NCI-H2081 (cell line): ENCODE measurements at places on chromosomes 1 and 21.

DNA sequence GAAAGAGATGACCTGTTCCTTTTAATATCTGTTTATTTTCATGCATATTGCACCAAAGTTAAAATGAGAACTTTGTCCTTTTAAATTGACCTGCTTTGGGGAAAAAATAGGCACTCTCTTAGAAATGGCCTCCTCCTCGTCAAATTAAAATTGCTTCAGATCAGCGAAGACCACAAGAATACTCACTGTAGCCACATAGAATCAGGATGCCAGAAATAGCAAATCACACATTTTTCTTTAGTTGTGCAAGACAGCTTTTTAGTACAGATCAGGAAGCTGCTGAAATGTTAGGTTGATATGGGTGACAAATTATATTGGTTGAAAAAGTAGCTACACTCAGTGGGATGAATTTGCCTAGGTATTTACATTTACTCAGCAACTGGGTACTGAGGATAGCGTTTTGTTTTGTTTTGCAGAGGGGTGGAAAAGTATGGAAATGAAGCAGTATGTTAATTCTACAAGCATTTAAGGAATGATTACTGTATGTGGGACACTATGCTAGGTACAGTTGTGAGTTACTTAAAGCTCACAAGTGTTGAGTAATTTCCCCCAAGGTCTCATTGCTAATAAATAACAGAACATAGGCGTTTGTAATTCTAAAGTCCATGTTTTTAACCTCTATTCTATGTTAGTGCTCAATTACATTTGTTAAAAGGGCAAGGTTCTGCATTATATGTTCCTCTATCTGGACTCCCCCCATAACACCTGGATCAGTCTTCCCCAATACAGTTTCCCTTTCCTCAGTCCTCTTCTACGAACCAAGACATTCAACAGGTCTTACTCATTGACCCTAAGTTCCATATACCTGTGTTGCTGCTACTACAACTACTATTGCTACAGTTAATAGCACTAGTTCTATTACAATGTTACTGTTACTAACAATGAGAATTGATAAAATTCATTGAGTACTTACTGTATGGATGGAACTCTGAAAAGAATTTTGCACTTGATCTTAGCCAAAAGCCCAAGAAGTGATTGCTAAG is 99.4 kb upstream of the S1PR1 start:
- no peak for DNase-seq

DNA sequence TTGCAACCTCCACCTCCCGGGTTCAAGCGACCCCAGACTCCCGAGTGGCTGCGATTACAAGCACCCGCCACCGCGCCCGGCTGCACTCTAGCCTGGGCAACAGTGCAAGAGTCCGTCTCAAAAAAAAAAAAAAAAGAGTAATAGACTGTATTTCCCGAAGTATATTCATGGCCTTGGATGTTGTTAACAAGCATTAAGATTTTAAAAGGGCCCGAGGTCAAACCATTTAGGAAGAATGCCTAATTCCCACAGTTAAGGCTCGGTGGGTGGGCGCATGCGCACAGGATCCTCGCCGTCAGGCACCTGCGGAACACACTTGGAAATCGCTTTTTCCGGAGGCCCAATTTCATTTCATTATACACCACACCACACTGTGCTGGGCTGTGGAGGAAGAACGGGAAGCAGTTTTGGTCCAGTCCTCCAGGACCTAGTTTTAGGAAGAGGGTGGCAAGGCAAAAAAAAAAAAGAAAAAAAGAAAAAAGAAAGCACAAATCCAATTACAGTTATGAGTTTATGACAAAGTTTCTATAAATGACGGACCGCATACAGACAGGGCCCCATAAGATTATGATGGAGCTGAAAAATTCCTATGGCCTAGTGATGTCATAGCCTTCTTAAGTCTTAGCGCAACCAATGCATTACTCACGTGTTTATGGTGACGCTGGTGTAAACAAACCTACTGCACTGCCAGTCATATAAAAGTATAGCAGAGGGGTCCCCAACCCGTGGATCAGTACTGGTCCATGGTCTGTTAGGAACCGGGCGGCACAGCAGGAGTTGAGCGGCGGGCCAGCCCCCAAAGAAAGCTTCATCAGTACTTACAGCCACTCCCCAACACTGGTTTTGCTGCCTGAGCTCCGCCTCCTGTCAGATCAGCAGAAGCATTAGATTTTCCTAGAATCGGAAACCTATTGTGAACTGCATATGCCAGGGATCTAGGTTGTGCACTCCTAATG is 38.2 kb downstream of the H3-3A start:
- DNase-seq, result peak; percentile 62

DNA sequence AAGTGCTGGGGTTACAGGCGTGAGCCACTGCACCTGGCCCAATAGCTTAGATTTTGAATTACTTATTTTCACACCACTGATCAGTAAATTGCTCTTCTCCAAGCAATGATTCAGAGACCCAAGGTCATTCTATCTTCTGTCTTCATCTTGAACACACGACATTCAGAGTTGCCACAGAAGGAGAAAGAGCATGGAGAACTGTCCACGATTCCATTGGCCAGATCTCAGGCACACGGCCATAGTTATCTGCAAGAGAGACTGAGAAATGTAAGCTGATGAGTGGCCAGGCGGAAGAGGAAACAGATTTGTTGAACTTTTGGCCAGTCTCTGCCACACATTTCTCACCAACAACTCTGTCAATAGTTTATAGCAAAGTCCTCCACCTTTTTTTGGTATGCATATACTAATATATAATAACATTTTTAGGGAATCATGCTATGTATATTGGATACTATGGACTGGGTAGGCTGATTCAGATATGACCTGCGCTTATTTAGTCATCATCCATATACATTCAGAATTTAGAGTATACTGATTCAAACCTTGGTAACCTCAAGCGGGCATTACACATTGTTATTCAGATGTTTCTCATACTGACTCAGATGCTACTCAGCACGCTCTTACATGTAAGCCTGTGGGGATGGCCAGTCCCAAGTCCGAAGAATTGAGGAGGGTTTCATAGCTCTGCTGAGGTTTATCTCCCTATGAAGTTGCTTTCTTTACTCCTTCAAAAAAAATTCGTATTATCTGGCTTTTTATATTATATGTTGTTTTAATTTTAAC is 25.5 kb upstream of the CAP1 start:
- DNase-seq, result no peak

DNA sequence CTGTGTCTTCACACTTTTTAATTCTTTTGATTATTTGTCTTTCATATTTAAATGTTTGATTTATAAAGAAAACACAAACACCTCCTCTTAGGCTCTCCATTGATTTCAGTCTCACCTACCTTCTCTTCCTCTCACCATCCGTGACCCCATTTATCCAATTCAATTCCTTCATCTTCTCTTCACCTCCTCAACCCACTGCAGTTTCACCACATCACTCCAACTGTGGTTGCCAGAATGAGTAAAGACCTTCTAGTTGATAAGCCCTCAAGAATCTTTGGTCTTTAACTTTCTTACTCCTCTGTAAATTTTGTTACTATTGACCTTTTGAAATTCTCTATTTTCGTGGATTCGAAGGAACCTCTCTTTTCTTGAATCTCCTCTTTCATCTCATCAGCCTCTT is 260.7 kb downstream of the CHRM3 start:
- no peak for DNase-seq

DNA sequence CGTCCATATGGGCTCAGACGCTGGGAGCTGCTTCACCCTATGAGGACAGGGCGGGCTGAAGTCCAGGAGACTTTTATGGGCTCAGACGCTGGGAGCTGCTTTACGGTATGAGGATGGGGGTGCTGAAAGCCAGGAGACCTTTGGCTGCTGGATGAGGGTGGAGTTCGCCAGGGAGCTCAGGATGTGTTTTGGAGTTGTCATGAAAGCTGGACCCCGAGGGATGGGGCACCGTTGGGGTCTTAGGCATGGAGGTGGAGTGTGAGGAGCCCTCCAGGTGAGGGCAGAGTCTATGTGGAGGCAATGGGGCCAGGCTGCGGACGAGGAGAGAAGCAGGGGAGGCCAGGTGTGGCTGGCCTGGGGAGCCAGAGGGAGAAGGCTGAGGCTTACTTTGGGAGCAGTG is 27.5 kb downstream of the TRPM2 start:
- no peak for DNase-seq

GRCh38 chr1:35727434-35728040 is 8.9 kb upstream of the C1orf216 start:
- no peak for DNase-seq

GRCh38 chr1:201594575-201595245 is 55.8 kb downstream of the NAV1 start:
- no peak for DNase-seq

- DNase-seq, result no peak
Measured at GRCh38 chr1:148309940-148310500, 157.9 kb upstream of the NBPF11 start.

- no peak for DNase-seq
Measured at GRCh38 chr1:1069711-1070676, 4.1 kb downstream of the RNF223 start.

DNA sequence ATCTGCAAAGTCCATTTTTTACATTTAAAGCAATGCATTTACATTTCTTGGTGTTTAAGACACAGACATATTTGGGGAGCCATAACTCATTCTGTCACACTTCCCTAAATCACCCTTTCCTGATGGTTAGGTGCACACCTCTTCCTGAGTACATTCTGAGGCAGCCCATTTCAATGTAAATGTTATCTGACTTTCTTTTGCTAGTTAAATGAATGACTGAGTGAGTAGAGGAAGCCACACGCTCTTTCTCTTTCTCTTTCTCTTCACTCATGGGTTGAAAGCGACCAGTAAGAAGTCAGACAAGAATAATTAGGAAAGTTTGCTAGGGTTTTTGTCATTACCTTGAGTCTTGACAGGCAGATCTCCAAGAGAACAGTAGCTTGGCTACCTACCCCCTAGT is 143.1 kb downstream of the S1PR1 start:
- DNase-seq, result no peak

GRCh38 chr1:165823552-165824268 is 3.7 kb upstream of the UCK2 start:
- DNase-seq, result no peak

DNA sequence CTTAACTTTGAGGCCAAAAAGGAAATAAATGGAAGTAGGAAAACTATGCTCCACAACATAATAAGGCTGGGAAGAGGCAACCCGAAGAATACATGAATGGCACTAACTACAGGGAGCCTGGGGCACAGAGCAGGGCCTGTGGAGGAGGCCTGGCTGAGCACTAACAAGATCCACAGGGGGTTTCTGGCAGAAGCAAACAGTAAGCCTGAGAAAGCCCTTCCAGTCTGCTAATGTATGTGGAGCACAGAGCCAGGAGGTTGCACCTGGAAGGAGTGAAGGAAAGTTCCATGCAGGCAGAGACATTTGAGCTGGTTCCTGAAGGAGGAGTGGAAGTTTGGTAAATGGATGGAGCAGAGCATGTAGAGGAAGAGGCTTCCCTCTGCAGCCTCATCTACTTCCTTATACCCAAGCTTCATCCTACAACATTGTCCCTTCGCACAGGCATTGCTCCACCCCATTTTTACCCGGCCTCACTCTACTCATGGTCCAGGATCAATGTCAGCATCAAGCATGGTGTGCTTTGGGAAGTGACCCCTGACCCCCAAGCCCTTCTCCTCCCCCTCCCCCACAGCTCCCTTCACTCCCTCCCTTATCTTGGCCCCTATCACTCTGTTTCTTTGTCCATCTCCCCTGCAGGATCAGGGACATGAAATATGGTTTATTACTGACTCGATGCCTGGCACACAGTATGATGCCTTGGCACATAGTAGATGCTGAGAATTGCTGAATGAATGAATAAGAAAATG is 23.3 kb downstream of the SHISA4 start:
- DNase-seq, result peak; percentile 46

DNA sequence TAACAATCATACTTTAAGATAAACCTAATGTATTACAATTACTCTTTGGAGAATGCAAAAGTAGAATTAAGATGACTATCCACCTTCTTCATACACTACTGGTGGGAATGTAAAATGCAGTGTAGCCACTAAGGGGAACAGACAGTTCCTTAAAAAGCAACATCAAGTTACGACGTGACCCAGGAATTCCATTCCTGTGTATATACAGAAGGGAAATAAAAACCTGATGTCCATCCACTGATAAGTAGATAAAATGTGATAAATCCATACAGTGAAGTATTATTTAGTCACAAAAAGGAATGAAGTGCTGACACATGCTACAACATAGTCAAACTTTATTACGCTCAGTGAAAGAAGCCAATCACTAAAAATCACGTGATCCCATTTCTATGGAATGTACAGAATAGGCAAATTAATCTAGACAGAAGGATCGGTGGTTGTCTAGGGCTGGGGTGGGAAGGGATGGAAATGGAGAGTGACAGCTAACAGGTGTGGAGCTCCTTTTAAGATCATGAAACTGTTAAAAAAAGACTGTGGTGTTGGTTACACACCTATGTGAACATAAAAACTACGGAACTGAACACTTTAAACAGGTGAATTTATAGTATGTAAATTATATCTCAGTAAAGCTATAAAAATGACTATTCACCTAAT is 42.1 kb downstream of the NRIP1 start:
- no peak for DNase-seq

DNA sequence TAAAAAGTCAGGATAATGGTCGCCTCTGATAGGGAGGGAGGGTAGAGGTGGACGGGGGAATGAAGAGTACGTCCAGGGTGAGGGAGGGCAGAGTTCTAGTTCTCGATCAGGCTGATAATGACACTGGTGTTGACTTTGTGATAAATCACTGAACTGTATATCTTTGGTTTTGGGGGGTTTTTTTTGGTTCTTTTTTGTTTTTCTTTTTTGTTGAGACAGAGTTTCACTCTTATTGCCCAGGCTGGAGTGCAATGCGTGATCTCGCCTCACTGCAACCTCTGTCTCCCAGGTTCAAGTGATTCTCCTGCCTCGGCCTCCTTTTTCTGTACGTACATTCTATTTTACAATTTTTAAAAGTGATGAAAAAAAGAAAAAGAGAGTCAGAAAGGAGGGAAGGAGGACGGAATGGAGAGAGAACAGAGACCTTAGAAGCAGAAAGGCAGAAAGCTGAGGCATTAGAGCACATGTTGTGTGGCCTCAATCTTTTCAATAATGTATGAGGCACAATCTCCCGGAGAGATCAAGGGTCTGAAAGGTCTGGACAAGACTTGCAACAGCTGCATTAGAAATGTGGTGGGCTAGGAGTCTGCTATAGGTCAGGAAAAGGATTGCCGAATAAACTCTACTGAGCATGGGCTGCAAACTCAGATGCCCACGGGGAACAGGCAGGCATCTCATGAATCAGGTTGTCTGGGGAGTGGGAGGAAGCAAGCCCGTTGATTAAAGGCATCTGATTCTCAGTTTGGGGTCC is 174.8 kb downstream of the TOMM20 start:
- no peak for DNase-seq

- no peak for DNase-seq
Measured at GRCh38 chr1:240152611-240153297, 61.1 kb downstream of the FMN2 start.

GRCh38 chr1:57163325-57163724 is 197.5 kb upstream of the C8B start:
- DNase-seq, result no peak

GRCh38 chr1:112893288-112894009 is 62.5 kb downstream of the SLC16A1 start:
- no peak for DNase-seq
